Body of pancreas (tissue), 4 donors: ENCODE measurements at places on chromosomes 4 and X. TPM values are rescaled to one million over a fixed set of nuclear protein-coding genes. Genes with fewer than 3 reads are reported as not detected.

DNA sequence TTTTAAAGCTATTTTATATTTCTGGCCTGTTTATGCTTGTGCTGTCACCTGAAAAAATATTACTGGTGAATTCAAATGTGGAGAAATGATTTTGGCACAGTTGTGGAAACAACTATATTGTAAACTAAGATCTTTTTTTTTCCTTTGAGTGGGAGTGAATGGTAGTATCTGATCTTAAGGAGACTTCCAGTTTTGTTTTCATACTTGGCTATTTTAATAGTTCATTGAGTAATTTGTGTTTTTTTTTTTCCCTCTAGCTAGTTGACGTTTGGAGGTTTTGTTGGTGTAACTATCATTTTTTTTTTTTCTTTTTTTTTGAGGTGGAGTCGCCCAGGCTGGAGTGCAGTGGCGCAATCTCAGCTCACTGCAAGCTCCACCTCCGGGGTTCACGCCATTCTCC lies 10.5 kb downstream of the STAG2 start:
- no peak for DNase-seq

GRCh38 chr4:152644130-152644529 lies 35.7 kb downstream of the TMEM154 start:
- DNase-seq = no peak

The SPANXC gene
- not detected for total RNA-seq

The MAGEA9B gene
- not detected for total RNA-seq

The AR gene
- 8.2 TPM for total RNA-seq

The KLKB1 gene
- total RNA-seq = 3.1 TPM

The SPANXD gene
- total RNA-seq = not detected

The TMEM271 gene
- not detected for total RNA-seq

The GRPR gene
- 5.6 TPM for total RNA-seq

The CNKSR2 gene
- 9.9 TPM for total RNA-seq
